ENCODE measurements at places on chromosomes 5 and 9.

GRCh38 chr5:160486573-160486972, 64.9 kb downstream of the PTTG1 start:
- DNase-seq = no peak

GRCh38 chr5:1405121-1405520, 40.1 kb downstream of the SLC6A3 start:
- DNase-seq = no peak

DNA sequence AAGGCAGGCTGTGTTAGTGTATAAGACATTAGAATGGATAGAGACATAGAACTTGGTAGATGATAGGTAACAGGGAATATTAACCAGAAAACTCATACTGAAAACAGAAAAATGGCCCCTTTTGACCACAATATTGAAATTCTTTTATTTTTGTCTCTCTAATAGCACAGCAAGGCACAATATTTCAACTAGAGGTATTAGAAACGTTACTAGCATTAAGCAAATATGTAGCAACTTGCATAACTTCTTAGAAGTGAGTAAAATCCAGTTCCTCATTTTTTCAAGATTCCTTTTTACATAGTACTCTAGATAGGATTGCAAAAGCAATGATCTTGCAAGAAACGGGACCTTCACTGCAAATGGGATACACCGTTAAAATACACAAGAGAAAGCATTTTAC, 102.7 kb upstream of the VCAN start:
- DNase-seq = peak; percentile 18

DNA sequence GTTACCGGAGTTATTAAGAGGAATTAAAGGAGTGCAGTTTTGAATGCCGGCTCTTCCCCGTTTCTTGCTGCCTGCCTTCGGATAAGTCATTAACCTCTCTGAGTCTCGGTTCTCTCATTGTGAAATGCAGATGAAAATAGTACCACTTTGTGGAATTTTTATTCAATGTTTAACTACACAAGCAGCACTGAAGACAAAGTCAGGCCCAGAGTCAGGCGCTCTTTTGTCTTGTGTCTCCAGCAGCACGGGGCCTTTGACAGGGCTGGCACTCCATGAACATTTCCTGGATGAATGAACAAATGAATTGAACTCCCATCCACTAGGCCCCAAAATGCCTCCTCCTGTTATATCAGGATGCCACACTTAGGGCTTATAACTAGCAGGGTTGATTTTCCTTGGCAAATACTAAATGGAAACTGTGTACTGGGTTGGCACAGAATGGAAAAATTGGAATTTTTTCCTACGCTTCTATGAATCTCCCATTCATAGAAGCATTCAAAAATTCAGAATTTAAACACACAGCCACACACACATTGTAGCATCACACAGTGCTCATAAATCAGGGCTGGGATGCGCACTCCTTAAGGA, 332.8 kb downstream of the MLLT3 start:
- DNase-seq = no peak

GRCh38 chr9:18061856-18062255, 412.1 kb upstream of the ADAMTSL1 start:
- DNase-seq = peak; percentile 55

DNA sequence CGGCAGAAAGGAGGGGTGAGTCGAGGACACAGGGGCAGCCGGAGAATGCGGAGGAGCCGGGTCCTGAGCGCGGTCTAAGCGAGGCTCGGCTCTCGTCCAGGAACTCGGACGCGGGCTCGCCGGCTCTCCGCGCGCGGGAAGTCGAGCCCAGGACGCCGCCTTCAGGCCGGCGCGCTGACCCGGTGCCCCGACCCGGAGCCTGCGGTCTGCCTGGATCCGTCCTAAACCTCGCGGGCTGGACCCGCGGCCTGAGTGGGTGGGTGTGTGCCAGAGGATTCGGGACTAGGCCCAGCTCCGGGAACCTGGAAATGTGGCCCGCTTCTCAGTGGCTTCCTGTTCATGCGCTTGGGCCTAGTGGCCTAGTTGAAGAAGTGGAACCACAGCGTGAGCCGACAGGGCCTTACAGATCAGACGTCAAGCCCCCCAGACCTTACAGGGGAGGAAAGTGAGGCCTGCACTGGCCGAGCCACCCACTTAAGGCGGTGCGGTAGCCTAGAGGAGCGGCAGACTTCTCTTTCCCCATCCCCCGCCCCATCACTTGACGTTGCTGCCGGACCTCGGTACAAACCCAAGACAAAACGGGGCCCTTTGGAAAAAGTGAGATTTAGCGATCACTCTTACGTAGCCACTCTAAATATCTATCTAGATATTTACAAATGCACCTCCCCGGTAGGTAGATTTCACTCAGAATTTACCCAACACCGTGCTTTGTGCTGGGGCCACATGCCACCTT, 1.2 kb downstream of the CDKN2B-AS1 start:
- DNase-seq = no peak

DNA sequence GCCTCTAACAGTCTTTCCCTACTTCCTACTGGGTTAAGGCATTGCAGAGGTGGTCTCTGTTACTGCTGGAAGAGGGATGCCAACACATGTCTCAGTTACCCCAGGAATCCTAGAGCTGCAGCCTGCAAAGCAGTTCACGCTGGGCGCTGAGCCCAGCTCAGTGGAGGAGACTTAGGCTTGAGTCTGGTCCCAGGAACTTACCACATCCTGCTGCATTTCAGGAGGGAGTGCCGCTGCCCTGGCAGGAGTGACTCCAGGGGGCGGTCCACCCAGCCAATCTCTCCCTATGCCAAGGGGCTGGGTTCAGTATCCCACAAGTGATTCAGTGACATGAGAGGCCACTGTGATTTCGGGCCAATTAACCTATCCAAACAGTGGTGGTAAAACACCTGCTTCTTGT, 7.6 kb downstream of the TTC16 start:
- DNase-seq = no peak

DNA sequence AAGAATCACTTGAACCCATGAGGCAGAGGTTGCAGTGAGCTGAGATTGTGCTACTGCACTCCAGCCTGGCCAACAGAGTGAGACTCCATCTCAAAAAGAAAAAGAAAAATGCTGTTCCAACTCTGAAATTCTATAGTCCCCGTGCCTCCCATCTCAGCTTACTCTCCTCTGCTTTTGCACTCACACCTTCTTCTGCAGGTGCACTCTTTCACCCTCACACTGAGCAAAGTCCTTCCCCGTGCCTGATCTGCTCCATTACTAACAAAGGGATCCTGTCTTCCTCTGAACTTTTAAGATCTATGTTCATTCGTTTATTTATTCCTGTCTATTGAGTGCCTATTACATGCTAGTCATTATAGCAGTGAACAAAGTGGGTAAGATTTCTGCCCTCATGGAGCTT, 47.8 kb downstream of the SUSD1 start:
- DNase-seq = no peak

DNA sequence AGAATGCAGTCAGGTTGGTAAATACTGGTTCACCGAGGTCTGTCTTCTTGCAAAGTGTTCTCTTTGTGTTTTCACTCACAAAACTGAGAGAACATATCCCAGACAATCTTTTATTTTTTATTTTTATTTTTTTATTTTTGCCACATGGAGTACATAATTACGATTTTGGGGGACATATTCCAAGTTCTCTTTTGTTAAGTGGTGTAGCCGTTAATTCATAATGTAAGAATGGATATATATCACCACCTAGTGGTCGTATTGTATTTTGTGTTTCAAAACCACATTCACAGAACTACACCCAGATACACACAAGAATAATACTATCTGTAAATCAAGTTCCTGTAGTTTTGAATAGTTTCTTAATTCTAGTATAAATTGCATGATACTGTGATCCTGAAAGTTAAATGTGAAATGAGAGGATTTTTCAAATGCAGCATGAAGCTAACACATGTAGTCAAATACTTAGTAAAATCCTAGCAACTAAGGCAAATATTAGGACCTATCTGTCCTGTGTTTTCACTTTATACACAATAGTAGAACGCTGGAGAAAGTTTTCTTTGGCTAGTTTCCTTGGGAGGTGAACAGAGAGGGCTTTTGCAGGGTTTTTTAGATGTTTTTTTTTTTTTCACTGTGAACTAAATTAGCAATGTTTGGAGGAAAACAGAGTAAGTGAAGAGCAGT, 92.7 kb downstream of the VCAN start:
- DNase-seq = no peak

GRCh38 chr5:14178671-14179211, 35.6 kb downstream of the TRIO start:
- DNase-seq = no peak

- DNase-seq = no peak
Observed at GRCh38 chr9:18666986-18667772, 193.2 kb downstream of the ADAMTSL1 start.

GRCh38 chr9:131657940-131658339, 81.9 kb downstream of the RAPGEF1 start:
- DNase-seq = no peak

GRCh38 chr9:136531904-136532798, 13.7 kb downstream of the NOTCH1 start:
- no peak for DNase-seq

All from HL-60 (cell line).